ENCODE measurements at places on chromosomes 7 and 10. TPM values are rescaled to one million over a fixed set of nuclear protein-coding genes. Genes with fewer than 3 reads are reported as not detected.
A peak's percentile ranks its signal among the peaks of the same experiment; 100 is the strongest.

The CTAGE4 gene
- 1.8 TPM for total RNA-seq

DNA sequence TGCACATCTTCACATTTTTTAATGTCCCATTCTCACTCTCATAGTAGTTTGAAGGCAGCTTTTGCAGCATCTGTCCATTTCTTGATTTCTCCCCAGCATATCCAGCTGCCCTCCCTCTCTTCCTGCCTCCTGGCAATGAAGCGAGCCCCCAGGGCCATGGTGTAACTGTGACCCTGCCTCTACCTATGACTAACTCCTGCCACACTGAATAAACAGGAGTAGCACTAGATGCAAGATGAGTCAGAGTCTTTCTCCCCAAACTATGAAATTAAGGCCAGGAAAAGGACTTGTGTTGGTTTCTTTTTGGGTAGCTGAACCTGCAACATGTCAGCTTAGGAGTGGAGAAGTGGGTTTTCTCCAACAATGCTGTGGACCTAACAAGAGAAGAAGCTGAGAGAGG, 329.0 kb downstream of the RNLS start:
- peaks cover 1% of the 10 kb centered on the region for H3K36me3 ChIP-seq
- H3K4me3 ChIP-seq = no peak overlapping the region
- peaks cover 7% of the 10 kb centered on the region for H3K4me1 ChIP-seq
- DNase-seq = no peak
- H3K27ac ChIP-seq = no peak overlapping the region

DNA sequence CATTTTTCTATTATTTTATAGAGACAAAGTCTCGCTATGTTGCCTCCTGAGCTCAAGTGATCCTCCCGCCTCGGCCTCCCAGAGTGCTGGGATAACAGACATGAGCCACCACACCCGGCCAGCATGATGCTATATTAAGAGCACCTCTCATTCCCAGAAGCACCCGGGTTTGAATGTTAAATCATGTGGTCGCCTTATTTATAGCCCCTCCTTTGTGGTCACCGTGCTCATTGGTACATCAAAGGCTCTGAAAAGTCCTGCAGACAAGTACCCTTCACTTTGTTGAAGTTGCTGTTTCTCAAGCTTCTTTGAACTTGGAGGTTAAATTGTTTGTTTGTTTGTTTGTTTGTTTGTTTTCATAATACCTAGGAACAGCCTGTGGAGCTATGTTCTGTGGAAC, 40.0 kb downstream of the CLIP2 start:
- DNase-seq = no peak
- no peaks in the 10 kb centered on the region for H3K27me3 ChIP-seq
- no peak overlapping the region for H3K27ac ChIP-seq
- no peaks in the 10 kb centered on the region for H3K36me3 ChIP-seq
- H3K4me3 ChIP-seq = no peak overlapping the region

GRCh38 chr7:5450549-5451327, 27.1 kb upstream of the TNRC18 start:
- peak; percentile 52 for DNase-seq
- no peak overlapping the region for H3K4me3 ChIP-seq
- H3K4me1 ChIP-seq = no peaks in the 10 kb centered on the region
- H3K27ac ChIP-seq = no peak overlapping the region

DNA sequence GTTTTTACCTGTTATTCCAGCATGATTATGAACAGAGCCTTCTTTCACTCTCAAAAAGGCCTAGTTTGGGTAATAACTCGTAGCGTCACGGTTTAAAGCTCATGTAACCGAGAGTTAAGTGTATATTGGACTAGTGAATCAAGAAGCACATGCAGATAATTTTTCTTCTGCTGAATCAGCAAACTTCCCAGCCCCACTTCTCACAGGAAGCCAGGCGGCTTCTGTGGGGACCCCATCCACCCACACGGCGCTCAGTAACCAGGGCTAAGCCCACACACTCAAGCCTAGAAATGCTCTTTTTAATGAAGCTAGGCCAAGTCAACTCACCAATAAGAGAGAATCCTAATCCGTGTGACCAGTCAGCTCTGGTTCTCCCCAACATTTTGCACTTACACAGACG, 191.2 kb upstream of the MGMT start:
- H3K27me3 ChIP-seq = peaks cover 6% of the 10 kb centered on the region
- no peak overlapping the region for H3K27ac ChIP-seq
- no peaks in the 10 kb centered on the region for H3K36me3 ChIP-seq
- peaks cover 6% of the 10 kb centered on the region for H3K4me1 ChIP-seq
- no peak overlapping the region for H3K4me3 ChIP-seq
